ENCODE measurements at places on chromosomes 1 and 21. TPM values are rescaled to one million over a fixed set of nuclear protein-coding genes. Genes with fewer than 3 reads are reported as not detected.

DNA sequence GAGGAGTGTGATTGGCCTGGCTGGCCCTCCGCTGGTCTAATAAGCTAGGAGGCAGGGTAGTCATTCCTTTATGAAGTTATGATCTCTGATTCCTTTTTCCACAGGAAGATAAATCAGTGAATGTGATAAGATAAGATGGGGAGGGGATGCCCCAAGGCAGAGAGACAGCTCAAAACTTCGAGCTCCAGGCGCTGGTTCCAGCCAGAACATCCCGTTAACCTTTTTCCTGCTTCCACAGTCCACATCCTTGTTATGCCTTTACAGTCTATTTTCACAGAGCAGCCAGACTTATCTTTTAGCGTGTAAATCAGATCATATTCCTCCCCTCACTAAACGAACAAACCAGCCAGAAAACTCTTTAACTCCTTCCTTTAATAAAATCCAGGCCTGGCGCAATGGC, 38.5 kb upstream of the BMP8B start:
- H3K36me3 ChIP-seq, result no peaks in the 10 kb centered on the region
- H3K4me1 ChIP-seq, result no peaks in the 10 kb centered on the region
- DNase-seq, result no peak
- H3K27me3 ChIP-seq, result peaks cover 2% of the 10 kb centered on the region

GRCh38 chr21:14901482-14901958, 163.3 kb downstream of the NRIP1 start:
- H3K36me3 ChIP-seq, result no peaks in the 10 kb centered on the region
- no peak overlapping the region for H3K4me3 ChIP-seq
- no peaks in the 10 kb centered on the region for H3K4me1 ChIP-seq
- H3K27ac ChIP-seq, result no peak overlapping the region
- DNase-seq, result no peak

DNA sequence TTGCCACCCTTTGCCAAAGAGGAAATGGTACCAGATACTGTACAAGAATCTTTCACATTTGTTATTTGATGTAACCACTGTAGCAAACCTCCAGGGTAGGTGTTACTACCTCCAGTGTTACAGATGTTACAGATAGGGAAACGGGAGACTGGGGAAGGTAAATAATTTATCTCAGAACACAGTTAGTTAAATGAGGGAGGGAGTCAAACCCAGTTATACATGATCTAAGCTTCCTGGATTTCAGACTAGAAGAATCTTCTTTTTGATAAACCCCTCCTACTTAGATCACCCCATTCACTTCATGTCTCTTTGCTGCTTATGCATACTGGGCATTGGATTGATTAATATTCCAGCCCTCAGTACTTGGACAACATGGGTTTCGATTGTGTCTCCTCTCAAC, 276.4 kb downstream of the HHAT start:
- DNase-seq, result no peak
- H3K36me3 ChIP-seq, result no peaks in the 10 kb centered on the region
- H3K4me1 ChIP-seq, result peaks cover 12% of the 10 kb centered on the region
- no peaks in the 10 kb centered on the region for H3K27me3 ChIP-seq
- no peak overlapping the region for H3K27ac ChIP-seq

DNA sequence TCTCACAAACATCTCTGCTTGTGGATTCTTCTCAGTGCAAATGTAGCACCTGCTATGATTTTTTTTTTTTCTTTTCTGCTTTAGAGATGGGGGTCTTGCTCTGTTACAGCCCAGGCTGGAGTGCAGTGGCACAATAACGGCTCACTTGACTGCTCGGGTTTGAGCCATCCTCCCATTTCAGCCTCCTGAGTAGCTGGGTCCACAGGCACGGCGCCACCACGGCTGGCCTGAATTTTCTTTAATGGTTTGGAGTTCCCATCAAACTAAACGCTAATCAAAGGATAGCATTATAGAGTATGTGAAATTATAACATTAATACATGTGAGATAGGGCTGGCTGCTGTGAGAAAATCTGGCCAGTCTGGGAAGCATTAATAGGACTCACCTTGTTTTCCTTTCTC, 7.2 kb upstream of the PTGER3 start:
- peaks cover 10% of the 10 kb centered on the region for H3K36me3 ChIP-seq
- H3K27ac ChIP-seq, result peak overlapping the region; percentile 26
- no peak for DNase-seq
- H3K27me3 ChIP-seq, result peaks cover 5% of the 10 kb centered on the region
- H3K4me1 ChIP-seq, result no peaks in the 10 kb centered on the region

DNA sequence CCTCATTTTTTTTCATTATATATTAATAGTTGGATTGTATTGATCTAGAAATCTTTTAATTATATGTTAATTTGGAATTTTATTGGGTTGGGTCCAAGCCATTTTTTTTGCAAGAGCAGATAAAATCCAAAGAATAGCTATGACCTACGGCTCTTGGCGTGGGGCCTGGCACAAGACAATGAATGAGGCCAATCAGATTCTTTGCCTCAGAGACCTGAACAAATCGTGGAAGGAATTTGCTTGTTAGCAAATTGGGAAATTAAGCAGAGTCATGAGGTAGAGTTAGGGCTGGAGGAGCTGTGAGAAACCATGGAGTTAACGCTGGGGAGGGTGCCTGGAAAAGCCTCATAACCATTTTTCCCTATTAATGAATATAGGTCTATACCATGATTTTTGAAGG, 40.1 kb downstream of the CAMSAP2 start:
- H3K27ac ChIP-seq, result no peak overlapping the region
- H3K27me3 ChIP-seq, result no peaks in the 10 kb centered on the region
- H3K4me3 ChIP-seq, result no peak overlapping the region
- no peaks in the 10 kb centered on the region for H3K4me1 ChIP-seq

DNA sequence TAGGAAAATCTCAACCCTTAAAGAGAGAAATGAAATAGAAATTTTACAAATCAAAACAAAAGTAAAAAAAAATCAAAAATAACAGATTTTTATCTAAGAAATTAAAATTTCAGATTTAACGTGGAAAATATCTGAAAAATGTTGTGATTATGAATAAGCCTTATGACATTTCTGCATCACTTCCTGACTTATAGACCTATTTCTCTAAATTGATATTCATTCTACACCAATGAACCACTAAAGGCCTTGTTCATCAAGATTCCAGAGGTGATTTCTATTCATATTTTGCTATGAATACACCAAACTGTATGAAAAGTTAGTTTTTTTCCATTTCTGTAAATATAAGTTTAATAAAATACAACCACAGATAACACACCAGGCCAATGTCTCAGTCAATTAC, 261.5 kb downstream of the SMYD3 start:
- H3K36me3 ChIP-seq, result no peaks in the 10 kb centered on the region
- H3K27ac ChIP-seq, result no peak overlapping the region
- H3K4me3 ChIP-seq, result no peak overlapping the region
- H3K27me3 ChIP-seq, result no peaks in the 10 kb centered on the region
- no peak for DNase-seq

GRCh38 chr1:201585901-201586300, 47.0 kb downstream of the NAV1 start:
- no peak overlapping the region for H3K4me3 ChIP-seq
- H3K4me1 ChIP-seq, result peaks cover 13% of the 10 kb centered on the region
- H3K27me3 ChIP-seq, result no peaks in the 10 kb centered on the region
- H3K36me3 ChIP-seq, result no peaks in the 10 kb centered on the region

Gene ATAD3A
- total RNA-seq, result 61.7 TPM

Gene TMEM52
- 7.1 TPM for total RNA-seq

Gene ZNF326
- total RNA-seq, result 16.5 TPM

Gene EDN2
- 0.92 TPM for total RNA-seq

Gene SEMA6C
- total RNA-seq, result 22.0 TPM
